Body of pancreas (tissue), 4 donors: ENCODE measurements at places on chromosomes 7 and 10. TPM values are rescaled to one million over a fixed set of nuclear protein-coding genes. Genes with fewer than 3 reads are reported as not detected.

The TWIST1 gene
- total RNA-seq, result 0.52 TPM

The HOXA1 gene
- not detected for total RNA-seq

The CRPPA gene
- 0.66 TPM for total RNA-seq

The ABCC2 gene
- 1.3 TPM for total RNA-seq

The CCL24 gene
- total RNA-seq, result not detected

GRCh38 chr10:111440501-111440900, 363.7 kb downstream of the ADRA2A start:
- no peak for DNase-seq

DNA sequence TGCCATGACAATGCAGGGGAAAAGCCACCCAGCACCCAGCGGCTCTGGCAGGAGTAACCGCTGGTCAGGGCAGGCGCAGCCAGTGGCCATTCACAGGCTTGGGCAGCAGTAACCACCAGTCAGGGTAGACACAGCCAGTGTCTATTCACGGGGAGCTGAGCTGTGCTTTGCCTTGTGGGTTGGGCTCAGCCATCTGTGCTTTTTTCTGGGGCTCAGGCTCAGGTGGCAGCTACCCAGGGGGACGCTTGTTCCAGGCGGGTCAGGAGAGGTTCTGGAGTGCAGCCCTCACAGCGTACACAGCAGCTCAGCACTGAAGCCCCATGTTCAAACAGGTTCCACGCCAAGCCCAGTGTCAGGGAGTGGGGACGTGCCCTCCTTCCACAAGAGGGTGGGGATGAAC, 28.5 kb downstream of the FOXL3 start:
- peak; percentile 55 for DNase-seq

DNA sequence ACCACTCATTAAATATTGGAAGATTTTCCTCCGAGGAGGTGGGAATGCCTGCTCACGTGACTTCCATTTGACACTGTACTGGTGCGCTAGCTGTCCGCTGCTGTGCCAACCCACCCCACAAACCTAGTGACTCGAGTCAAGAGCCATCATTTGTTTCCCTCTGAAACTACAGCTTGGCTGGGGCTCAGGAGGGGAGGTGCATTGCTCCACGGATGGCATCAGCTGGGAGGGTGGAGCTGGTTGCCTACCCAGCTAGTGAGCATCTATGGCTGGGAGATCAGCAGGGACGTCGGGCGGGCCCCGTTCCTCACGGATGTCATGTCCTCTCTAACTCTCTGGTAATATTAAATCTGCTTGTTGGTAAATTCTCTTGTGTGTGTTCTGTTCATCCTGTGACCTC, 9.5 kb upstream of the FOXL3 start:
- no peak for DNase-seq

GRCh38 chr10:21355591-21356011, 169.9 kb downstream of the SKIDA1 start:
- DNase-seq, result no peak

DNA sequence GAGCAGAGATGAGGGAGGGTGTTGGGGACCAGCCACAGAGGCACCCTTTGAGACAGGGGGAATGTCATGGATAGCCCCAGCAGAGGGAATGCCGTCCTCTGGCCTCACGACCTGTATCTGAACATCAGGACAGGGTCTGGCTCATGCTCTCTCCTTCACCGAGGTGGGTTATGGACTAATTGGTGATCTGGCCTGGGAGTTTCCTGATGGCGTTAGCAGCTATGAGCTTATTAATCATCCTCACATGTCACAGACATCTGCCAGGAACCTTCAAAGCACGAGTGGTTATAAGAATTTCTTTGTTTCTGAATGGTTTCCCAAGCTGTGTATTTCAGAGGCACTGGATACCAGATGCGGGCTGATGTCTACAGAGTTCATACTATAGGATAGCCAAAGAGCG, 6.9 kb downstream of the CPA4 start:
- no peak for DNase-seq

DNA sequence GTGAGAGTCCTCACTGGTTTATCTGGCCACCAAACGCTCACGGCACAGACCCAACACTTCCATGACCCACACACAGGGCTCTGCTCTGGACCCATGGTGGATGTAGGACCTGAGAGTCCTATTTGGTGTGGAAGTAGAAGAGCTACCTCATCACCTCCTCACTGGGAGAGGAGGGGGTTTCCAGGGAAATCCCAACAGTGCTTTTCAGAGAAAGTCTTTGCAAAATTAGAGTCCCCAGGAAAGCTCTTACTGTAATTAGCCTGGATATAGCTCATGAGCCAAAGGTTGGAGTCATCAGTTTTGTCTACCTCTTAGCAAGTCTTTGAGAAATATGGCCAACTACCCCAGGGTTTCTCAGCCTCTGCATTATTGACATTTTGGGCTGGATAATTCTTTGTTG, 34.7 kb upstream of the TARP start:
- DNase-seq, result no peak

GRCh38 chr7:73967832-73968290, 60.1 kb upstream of the ELN start:
- DNase-seq, result no peak

DNA sequence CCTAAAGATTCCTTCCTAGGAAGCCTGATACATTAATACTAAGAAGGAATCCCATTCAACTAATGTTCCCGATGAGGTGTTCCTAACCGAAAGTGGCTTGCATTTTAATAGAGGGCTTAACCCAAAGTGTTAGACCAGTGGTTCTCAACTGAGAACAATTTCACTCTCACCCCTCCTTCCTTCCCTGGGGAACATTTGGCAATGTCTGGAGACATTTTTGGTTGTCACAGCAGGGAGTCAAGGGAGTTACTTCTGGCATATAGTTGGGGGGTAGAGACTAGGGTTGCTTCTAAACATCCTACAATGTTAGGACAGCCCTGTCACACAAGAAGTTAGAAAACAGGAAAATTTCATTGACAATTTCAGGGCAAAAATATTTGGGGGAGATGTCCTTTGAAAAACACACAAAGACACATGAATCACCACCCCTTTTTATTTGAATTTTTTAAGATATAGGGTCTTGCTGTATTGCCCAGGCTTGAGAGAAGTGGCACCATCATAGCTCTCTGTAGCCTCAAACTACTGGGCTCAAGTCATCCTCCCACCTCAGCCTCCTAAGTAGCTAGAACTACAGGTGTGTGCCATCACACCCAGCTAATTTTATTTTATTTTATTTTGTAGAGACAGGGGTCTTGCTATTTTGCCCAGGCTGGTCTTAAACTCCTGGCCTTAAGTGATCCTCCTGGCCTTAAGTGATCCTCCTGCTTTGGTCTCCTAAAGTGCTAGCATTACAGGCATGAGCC, 50.7 kb downstream of the WNT2 start:
- no peak for DNase-seq

- no peak for DNase-seq
Observed at GRCh38 chr10:128803790-128804189, 663.3 kb upstream of the MGMT start.

- DNase-seq, result no peak
Observed at GRCh38 chr10:118096022-118096421, 49.3 kb upstream of the RAB11FIP2 start.

- no peak for DNase-seq
Observed at GRCh38 chr10:77666821-77667220, 29.2 kb upstream of the KCNMA1 start.

- DNase-seq, result no peak
Observed at GRCh38 chr10:133445751-133446708, 7.7 kb upstream of the SCART1 start.

GRCh38 chr7:27128034-27128433, 2.5 kb downstream of the HOXA4 start:
- DNase-seq, result no peak

- DNase-seq, result peak; percentile 20
Observed at GRCh38 chr10:78335691-78336401, 302.2 kb downstream of the RPS24 start.
